ENCODE measurements at places on chromosomes 16 and 17.

GRCh38 chr16:85483424-85483823 is 129.7 kb upstream of the GSE1 start:
- no peak for DNase-seq

DNA sequence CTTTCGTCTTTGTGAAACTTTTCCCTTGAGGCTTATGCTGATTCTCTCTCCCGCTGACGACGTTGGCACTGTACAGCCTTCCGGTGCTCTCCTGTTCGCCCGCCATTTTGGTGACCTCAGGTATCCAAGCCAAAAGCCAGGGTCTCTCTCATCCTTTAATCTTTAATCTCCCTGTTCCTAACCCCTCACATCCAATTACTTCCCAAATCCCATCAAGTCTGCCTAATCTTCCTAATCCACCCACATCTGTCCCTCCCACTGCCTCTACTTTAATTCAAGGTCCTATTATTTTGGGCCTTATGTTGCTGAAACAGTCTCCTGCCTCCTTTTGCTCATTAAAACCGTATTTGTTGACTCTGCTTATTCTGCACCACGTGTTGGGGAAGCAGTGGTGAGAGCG is 7.3 kb downstream of the WRAP53 start:
- DNase-seq = no peak

- no peak for DNase-seq
Measured at GRCh38 chr17:43528319-43528987, 17.7 kb downstream of the ETV4 start.

DNA sequence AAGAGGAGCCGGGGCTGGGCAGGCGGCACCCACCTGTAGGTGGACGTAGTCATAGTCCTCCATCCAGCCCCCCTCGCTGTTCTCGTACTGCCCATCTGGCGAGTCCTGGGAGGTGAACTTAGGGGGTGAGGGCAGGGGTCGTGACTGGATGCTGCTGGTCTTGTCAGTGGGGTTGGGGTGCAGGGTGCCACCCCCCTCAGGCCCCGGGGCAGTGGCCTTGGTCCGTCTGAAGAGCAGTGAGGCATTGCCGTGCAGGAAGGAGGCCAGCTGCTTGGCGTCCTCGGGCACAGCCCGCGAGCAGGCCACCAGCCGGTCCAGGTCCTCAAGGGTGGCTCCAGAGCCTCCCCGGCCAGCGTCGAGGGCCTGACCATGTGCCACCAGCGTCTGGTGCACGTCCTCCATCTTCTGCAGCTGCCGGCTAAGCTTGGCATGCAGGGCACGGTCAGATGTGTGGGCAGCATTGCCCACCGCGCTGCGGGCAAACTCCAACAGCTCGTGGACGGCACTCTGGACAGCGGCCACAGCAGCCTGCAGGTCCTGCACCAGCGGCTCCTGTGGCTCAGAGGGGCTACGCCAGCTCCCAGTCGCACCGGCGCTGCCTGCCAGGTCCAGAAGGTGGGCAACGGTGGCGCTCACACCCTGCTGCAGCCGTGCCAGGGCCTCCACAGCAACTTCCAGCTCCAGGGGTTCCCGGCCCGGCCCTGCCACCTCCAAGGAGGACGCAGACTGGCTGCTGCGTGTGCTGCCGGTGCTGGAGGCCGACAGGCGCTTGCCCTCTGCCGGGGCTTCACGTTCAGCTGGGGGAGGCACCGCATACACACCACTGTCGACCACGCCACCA is 16.3 kb downstream of the CTRB1 start:
- no peak for DNase-seq

DNA sequence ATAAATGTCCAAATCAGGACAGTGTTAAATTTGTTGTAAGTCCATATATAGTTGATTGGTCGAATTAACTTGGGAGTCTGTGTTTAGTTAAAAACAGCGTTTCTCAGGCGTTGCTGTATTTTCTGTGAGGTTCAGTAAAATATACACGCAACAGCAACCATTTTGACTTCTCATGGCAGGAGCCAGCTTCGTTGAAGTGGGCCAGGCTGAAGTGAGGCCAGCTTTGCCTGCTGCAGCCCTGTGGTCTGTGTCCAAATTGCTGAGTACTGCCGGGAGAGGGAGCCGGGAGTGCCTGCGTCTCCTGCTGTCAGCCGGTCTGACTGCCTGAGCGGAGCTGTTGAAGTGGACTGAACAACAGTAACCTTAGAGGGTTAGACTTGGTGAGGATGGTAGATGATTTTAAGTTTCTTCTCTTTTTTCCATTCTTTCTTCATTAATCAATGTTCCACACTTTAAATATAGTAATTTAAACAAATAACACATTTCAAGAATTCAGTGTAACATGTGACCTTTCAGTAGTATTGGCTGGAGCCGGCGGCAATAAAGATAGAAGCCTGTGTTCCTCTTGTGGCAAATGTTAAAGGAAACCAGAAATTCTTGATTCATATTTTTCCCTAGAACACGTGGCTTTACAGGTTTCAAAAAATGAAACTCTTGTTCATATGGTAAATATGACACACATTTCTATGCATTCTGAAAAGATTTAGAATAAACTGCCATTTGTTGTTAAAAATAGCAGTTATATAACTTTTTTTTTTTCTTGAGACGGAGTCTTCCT is 37.0 kb upstream of the ZNF750 start:
- DNase-seq = peak; percentile 23

DNA sequence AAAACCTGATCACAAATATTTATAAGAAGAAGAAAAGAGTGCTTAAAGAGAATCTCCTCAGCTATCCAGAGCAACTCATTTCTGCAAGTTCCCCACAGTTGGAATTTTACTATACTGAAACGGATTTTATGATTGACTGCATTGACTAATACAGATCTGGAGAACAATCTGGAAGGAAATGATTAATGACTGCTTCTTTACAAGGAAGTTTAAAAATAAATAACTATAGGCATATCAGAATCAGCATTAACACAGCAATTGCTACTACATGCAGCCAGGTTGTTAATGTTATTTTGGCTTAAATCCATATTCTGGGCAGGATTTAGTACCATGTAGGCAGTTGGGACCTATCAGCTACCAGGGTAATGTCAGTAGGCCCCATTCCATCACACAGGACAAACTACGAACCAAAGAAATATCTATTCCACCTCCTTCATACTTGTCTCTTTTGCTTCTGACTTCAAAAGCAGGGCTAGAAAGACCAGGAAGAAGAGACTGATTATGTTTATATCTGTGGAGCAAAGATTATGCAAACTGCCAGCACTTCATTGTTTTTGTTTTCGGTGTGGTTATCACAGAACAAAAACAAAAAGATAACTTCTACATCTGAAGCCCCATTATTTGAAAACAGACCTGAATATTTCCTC is 3.9 kb downstream of the SKAP1 start:
- DNase-seq = no peak

- no peak for DNase-seq
Measured at GRCh38 chr17:59186850-59187249, 23.0 kb upstream of the SMG8 start.

GRCh38 chr16:31334934-31335333 is 20.0 kb upstream of the ITGAX start:
- no peak for DNase-seq

DNA sequence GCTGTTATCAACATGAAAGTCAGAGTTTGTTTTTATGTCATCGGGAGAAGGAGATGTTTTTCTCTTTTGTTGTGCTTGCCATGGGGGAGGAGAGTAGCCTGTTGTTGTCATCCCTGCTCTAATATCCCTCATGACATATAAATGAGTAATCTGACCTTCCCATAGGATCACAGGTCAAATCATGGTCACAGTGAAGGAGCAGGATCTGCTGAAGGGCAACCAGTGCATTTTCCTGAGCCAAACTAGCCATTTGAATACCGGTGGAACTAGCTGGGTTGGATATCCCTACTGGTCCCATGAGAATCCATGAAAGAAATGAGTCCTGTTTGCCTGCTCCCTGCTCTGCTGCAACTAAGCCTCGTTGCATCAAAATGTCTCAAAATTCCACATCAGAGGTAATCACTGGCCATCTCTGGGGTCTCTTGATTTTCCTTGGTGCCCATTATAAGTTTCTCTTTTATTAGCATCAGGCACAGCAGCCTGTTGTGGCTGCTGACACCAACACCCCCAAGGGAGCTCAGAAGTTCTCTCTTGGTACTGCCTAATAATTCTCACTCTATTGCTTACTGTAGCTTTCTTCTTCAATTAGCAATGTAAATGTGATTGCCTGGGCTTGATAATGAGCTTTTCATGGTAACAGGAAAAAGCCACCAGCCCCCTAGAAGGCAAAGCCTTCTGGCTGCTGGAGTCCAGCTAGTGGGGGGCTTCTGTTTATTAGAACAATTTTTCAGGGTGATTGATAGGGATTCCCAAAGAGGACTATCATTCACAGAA is 211.4 kb upstream of the ERCC4 start:
- no peak for DNase-seq

GRCh38 chr16:23279721-23280153 is 22.4 kb upstream of the SCNN1B start:
- no peak for DNase-seq

DNA sequence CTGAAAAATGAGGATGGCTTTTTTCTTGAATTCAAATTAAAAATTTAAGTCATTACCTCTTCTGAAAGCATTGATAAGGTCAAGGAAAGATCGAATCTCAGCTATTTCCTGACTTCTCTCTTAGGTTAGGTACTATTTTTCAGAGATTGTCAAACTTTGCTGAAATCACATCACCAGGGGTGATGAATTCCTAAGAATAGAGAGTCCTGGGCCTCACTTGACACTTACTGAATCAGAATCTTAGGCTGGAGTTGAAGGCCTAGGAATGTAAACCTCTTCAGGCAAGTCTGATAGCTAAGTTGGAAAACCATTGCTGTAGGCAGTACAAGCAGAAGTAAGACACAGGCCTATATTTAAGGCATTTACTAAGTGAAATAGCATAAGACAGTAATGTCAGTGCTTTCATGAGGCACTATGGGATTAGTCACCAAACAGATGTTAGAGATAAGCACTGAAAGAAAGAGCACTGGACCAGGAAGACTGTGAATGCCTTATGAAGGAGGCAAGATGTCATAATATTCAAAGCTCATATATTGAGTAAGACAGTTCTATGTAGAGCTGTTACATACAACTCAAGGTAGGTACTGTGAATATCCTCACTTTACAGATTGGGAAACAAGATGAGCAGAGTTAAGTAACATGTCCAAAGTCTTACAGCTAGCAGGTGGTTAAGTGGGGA is 21.5 kb downstream of the DCAF7 start:
- peak; percentile 46 for DNase-seq

- DNase-seq = no peak
Measured at GRCh38 chr16:67961551-67961957, 6.9 kb downstream of the SLC12A4 start.

DNA sequence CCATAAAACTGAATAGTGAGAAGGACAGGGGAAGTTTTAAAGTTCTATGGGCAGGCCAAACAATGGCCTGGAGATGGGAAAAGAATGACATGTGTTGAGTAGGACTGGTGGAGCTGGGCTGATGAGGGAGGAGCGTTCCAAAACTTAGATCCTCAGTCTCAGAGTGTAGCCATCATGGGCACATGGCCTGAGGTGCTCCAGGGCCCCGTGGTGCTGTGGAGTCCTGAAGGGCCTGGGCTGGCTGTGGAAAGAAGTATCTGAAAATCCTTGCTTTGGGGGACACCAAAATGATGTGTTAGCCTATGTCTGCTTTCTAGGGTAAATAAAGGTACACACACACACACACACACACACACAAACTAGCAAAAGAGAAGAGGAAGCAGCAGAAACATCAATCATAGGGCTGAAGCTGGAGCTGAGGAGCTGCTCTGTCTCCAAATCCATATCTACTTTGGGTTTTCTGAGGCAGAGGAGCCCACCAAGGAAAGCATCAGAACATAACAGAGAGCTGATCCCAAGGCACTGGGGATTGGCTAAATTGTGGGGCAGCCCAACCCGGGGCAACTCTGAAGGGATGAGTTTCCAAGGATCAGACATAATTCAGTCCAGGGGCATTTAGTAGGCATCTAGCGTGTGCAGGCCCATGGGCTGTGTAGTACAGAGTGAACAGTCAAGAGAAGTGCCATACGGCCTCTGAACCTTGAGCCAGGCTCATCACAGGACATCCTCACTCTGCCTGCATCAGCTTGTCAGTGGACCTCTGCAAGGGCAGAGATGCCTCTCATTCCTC is 85.2 kb downstream of the C16orf78 start:
- no peak for DNase-seq

GRCh38 chr17:79608624-79608959 is 2.3 kb downstream of the RBFOX3 start:
- no peak for DNase-seq

DNA sequence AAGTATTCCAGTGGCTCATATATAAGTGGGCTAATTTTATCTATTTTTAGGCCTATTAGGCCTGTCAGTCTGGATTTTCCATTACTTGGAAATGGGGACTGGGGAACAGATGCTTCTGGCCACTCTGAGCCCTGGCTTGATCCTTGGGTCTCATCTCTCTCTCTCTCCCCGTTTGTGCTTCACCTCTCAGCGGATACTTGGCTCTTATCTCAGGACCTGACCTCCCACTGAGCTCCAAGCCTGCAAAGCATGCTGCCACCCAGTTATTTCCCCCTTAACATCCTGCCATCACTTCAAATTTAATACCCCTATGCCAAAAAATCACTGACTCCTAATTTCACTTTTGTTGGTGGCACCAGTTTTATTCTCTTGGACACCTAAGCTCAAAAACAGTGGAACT is 4.2 kb downstream of the ZNF843 start:
- no peak for DNase-seq
